T-cell (primary cell): ENCODE measurements at places on chromosomes 3 and 15. TPM values are rescaled to one million over a fixed set of nuclear protein-coding genes. Genes with fewer than 3 reads are reported as not detected.

HCLS1 gene
- 280 TPM for total RNA-seq

EPHB1 gene
- 0.28 TPM for total RNA-seq

MYO5C gene
- 0.38 TPM for total RNA-seq

GOLGA6D gene
- total RNA-seq, result not detected

- DNase-seq, result no peak
These were observed 1.3 kb downstream of the SACM1L start for GRCh38 chr3:45690336-45691035.

DNA sequence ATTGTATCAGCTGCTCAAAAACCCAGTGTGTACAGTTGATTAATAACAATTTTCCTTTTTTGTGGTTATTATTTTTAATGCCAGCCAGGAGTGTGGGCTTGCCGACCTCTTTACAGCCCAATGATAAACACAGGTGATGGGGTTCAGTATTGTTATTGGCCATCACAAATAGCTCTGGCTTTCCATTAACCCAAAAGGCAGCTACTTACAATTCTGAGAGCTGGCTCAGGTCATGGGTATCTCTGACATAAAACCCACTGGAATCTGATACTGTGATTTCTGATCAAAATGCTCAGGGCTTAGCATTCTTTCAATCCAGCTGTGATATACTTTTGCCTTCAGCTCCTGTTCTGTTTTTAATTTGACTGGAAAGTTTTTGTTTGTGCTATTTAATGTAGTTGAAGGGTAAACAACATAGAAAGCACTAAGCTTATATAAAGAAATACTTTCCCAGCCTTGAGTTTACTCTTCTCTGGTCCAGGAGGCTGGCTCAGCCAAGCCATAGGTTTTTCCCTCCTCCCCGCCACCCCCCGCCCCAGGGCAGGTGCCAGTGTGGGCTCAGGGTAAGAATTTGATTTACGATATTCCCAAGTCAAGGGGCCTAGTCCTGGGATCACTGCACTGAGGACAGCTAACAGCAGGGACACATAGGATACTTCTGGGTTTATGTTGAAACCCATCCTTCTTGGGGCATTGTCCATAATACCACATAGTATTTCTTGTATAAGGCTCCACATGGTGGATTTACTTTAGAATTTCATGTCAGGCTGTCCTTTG is 54.0 kb upstream of the MYZAP start:
- DNase-seq, result no peak

DNA sequence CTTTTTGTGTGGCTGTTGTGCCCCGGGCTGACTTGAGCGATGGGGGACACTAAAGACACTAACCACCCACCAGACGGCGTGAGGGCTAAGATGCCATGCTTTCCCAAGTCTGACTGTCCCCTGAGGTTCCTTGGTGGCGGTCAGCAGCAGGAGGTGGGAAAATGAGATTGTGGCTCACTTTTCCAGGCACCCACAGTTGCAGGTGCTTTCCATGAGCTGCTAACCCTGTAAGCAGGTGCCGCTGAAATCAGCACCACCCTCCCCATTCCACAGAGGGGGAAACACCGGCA is 17.7 kb downstream of the PRR23E start:
- no peak for DNase-seq

GRCh38 chr3:71066849-71067261 is 516.7 kb downstream of the FOXP1 start:
- DNase-seq, result peak; percentile 15

GRCh38 chr3:150307311-150308036 is 100.6 kb upstream of the TSC22D2 start:
- no peak for DNase-seq

DNA sequence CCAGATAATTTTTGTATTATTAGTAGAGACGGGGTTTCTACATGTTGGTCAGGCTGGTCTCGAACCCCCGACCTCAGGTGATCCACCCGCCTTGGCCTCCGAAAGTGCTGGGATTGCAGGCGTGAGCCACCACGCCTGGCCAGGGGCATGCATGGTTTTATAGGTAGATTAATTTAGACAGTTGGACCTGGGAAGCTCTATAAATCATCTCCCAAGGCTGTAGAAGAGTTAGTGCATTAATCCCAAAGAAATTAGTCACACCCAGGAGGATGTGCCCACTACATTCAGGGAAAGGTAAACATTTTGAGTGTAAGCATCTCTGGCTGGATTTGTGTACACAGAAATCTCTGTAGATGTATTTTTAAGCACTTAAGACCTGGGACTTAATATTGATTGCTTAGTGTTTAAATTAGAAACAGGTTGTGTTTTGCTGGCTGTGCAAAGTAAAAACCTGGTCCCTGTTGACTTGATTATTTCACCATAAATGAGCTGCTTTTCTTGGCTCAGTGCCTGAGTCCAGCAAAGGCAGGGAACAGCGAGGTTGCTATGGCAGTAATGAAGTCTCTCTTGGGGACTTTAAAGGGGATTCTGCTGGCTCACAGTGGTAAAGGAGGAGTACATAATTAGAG is 19.2 kb downstream of the EXOSC7 start:
- DNase-seq, result no peak

- no peak for DNase-seq
These were observed 387.9 kb downstream of the ZIC1 start for GRCh38 chr3:147797095-147797494.

GRCh38 chr15:66019368-66019767 is 150.1 kb downstream of the RAB11A start:
- no peak for DNase-seq
